ENCODE measurements at places on chromosomes 1 and 21.

GRCh38 chr1:161121834-161122233 lies 3.9 kb downstream of the NIT1 start:
- DNase-seq = no peak

DNA sequence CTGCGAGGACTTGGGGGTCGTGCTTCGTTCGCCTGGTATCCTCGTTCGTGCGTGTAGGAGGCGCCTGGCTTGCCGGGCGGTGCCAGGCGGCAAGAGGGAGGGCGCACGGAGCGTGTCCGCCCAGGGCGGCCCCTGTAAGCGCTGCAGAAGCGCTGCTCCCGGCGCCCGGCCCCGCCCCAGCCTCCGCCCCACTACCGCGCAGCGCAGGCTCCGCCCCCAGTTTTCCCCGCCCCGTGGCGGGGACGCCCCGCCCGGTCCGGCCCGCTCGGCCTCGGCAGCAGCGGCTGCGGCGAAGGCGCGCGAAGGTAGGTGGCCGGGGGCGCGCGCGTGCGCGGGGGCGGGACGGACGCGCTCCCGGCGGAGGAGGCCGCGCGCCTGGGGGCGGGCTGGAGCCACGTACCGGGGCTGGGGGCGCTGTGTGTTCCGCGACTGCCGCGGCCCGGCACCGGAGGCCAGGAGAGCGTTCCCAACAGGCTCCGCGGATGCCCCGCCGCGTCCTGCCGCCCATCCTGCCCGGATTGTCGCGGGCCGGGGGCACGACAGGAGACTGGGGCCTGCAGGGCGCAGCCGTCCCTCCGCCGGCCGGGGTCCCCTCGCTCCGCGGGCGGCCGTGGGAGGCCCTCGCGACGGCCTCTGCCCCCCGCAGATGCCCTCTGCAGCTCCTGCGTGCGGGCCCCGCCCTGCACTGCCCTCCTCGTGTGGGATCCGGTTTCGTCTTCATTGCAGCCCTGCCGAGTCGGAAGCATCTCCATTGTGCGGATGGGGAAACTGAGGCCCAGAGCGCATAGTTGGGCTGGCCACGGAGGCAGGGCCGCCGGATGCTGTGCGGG lies 7.7 kb upstream of the CROCC start:
- DNase-seq = peak; percentile 96

GRCh38 chr1:152864443-152864842 lies 4.6 kb downstream of the LCE7A start:
- DNase-seq = no peak

- no peak for DNase-seq
Observed at GRCh38 chr1:90335558-90335957, 340.6 kb downstream of the ZNF326 start.

- no peak for DNase-seq
Observed at GRCh38 chr1:32765570-32766327, 51.4 kb downstream of the YARS1 start.

DNA sequence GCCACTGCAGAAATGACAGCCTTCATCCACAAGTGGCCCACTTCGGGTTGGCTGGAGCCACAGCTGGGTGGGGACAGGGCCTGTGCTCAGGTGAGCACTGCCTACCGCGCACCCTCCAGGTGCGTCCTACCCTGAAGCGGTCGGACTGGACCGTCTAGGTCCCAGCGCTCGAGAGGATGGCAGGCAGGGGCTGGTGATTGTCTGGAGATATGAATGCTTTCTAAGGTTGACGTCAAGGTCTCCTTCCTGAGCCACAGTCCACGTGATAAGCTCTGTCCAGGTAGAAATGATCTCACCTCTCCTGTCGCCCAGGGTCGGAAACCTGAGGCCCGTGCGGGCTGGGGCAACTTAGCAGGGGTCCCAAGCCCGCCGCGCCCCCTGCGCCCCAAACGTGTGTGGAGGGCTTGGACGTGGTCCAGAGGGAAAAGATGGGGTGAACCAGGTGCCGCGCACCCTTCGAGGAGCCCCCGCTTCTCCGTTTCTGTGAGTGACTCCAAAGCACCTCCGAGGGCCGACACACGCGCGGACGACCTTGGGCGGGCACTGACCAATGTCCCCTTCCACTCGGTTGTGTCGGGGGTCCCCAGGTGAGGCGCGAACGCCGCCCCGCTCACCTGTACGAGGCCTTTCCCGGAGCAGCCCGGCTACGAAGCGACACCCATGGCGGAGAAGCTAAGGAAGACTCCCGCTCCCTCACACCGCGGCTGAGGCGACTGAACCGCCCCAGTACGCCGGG lies 853 bp upstream of the DOP1B start:
- no peak for DNase-seq

DNA sequence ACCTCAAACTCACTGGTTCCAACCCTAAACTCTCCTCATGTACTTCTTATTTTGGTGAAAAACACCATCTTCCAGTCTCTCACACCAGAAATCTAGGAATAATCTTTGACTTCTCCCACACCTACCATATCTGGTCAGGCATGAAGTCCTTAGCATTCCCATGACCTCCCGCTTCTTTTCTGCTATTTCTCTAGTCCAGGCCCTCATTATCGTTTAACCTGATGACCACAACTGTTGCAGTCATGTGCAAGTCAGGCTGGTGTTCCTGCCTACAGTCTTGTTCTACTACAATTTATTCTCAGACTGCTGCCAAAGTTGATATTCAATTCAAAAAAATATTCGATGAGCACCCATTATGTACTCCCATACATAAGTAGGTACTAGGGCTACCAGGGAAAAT lies 71.3 kb downstream of the PIK3R3 start:
- DNase-seq = no peak

GRCh38 chr1:234969581-234970400 lies 158.8 kb downstream of the TOMM20 start:
- no peak for DNase-seq
